ENCODE measurements at places on chromosomes 6 and 20. TPM values are rescaled to one million over a fixed set of nuclear protein-coding genes. Genes with fewer than 3 reads are reported as not detected.

Gene BANF2
- total RNA-seq: not detected

Gene UNC5CL
- total RNA-seq: 0.19 TPM

Gene FERMT1
- 25.5 TPM for total RNA-seq

Gene SLC22A16
- not detected for total RNA-seq

Gene MAP3K4
- 38.7 TPM for total RNA-seq

Gene ID1
- total RNA-seq: 38.4 TPM

Gene TULP4
- total RNA-seq: 64.2 TPM

Gene KCNQ2
- not detected for total RNA-seq

Gene FNDC11
- 3.9 TPM for total RNA-seq

Gene POM121L2
- total RNA-seq: not detected

Gene CDH26
- total RNA-seq: 0.71 TPM

- no peak for DNase-seq
Measured at GRCh38 chr20:50586531-50587232, 76.5 kb downstream of the PTPN1 start.

DNA sequence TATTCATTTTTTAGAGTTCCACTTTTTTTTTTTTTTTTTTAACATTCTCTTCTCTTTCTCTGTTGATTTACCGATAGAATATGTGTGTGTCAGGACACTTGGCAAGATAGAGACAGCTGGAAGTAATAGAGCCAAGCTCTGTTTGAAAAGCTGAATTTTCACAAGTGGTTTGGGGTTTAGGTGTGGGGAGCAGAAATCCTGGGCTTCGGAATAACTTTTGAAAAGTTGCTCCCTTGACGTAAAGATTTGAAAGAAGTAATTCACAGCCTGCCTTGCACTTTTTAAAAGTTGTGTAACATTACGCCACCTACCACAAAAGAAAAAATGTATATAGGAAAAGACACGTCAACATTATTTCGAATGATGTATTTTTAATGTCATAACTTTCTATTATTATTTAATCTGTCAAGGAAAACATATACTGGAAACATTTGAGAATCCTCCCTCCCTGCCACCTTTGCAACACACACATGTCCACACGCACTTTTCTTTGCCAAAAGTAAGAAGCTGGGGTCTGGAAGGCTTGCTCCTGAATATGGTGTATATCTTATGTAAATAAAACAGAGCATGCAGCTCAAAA lies 917.9 kb downstream of the KIF16B start:
- no peak for DNase-seq

- DNase-seq: peak; percentile 82
Measured at GRCh38 chr6:35736253-35736894, 458 bp upstream of the ARMC12 start.

DNA sequence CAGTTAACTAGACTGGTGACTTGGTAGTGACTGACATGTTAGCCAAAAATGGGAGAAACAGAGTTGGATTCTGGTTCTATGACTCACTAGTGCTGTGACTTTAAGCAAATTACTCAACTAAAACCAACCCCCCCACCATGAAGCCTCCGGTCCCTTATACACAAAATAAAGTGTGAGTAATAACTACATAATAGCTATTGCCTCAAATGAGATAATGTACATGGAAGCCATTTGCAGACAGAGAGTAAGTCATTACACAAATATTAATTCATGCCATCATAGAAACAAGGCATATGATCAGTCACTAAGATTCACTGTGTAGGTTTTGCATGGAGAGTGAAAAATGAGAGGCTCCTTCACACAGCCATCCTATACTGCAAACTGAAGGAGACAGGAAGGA lies 111.9 kb downstream of the HIVEP2 start:
- peak; percentile 86 for DNase-seq

DNA sequence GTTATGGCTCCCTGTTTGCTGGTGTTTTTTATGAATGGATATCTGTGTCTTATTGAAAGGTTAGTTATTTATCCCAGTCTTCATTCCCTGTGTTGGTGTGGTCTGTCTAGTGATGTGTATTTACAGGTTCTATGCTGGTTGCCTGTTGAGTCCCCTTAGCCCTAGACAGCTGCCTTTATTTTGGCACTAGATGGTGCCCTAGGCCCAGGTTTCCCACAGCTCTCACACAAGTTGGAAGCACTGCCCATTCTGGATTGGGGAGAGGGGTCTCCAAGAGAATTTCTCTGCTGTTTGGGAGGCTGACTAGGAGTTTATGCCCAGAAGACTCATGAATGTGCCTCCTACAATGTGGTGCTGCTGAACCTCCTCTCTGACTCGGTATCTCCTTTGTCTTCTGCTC lies 12.4 kb downstream of the GRM1 start:
- peak; percentile 66 for DNase-seq

- peak; percentile 40 for DNase-seq
Measured at GRCh38 chr20:1185790-1186334, 1.1 kb upstream of the TMEM74B start.

- DNase-seq: no peak
Measured at GRCh38 chr6:135627092-135627715, 129.7 kb upstream of the AHI1 start.

DNA sequence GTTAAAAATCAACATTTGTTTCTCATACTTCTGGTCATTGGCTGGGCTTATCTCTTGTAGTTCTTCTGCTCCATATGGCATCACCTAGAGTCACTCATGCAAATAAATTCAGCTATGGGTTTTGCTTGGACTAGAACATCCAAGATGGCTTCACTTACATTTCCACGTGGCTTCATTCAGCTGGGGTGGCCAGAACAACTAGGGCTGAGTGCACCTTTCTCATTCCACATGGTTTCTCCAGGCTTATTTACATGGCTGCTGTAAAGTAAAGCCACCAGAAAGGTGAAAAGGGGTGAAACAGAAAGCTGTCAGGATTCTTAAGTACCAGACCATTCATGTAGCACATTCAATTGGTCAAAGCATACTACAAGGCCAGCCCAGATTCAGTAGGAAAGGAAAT lies 151.1 kb upstream of the BMP2 start:
- DNase-seq: no peak

GRCh38 chr6:147260091-147260490 lies 55.9 kb downstream of the STXBP5 start:
- peak; percentile 56 for DNase-seq

DNA sequence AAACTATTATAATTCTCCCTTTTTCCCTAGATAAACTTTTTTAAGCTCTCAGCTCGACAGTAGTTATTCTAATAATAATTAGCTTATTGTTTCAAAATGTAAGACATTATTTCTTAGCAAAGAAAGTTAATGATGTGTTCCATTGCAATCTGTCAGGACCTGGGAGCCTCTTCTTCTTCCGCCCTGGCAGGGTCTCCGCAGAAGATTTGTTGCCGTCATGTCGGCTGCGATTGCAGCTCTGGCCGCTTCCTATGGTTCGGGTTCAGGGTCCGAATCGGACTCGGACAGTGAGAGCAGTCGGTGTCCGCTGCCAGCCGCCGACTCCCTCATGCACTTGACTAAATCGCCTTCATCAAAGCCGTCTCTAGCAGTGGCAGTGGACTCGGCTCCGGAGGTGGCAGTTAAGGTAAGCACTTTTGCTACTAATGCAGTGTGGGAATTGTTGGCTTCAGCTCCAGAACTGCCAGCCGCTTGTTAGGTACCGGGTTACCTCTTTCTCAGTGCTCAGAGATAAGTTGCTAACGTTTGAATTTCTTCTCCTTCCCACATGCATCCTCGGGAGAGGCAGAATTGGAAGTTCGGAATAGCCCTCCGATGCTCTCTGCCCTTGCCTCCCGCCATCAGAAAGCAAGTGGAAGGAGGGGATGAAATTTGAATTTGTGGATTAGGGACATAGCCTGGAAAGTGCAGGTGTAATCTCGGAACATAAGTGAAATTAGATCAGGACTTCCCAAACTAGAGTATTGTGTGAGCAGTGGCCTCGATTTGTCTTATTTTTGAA lies at the start of gene CDC40:
CDC40 (plus strand) TSS at position 200 of the 781 bp plus-strand sequence; CDS start at position 218, 18 bp downstream.
- DNase-seq: no peak

- DNase-seq: peak; percentile 93
Measured at GRCh38 chr20:10705801-10706459, 32.1 kb upstream of the JAG1 start.

DNA sequence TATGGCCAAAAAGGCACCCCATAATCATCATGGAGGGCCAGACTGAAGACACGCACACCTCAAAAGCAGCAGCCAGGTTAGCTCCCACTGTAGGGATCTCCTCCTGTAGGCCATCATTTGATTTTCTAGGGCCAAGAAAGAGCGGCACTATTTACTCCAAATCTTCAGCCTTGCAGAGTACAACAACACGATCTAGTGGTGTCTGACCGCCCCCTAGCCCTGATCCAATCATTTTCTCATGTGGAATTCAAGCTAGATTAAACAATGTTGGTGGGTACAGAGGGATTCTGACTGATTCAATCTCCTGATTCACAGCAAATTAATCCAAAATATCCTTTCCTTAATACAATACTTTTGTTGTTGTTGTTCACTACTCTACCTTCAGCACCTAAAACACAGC lies 12.5 kb downstream of the GNAS-AS1 start:
- no peak for DNase-seq

DNA sequence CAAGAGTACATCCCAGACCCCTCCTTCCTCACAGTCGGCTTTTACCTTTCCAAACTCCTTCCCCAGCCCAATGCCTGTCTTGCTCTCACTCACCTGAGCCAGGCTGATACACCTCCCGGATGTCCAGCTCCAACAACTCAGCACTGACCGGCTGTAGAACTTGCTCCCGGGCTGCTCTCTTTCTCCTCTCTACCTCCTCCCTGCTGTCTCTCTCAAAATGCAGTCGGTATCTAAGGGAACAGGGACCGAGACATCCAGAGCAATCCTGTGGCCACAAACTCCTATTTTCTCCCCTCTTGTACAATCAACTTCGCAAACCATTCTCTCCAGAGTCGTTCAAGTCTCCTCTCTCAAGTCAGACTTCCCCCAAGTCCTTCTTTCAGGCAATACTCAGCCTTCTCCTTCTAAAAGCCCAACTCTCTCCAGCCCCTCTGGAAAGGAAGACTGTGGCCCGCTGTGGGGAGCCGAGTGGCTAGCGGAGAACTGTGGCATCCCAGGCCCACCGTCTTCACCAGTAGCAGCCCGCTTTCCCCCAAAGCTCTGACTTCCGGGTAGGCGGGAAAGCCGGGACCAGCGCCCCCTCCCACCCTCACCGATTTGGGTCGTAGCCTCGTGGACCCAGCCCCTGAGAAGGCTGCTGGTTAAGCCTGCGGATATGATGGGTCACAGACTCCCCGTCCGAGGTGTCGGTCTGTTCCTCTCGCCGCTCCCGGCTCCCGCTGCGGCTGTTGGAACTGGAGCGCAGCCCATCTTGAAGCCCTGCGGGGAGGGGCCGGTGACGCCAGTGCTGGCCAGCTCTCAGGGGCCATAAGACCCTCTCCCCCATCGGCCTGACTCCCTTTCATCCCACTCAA lies 1.1 kb downstream of the GNL1 start:
- no peak for DNase-seq

DNA sequence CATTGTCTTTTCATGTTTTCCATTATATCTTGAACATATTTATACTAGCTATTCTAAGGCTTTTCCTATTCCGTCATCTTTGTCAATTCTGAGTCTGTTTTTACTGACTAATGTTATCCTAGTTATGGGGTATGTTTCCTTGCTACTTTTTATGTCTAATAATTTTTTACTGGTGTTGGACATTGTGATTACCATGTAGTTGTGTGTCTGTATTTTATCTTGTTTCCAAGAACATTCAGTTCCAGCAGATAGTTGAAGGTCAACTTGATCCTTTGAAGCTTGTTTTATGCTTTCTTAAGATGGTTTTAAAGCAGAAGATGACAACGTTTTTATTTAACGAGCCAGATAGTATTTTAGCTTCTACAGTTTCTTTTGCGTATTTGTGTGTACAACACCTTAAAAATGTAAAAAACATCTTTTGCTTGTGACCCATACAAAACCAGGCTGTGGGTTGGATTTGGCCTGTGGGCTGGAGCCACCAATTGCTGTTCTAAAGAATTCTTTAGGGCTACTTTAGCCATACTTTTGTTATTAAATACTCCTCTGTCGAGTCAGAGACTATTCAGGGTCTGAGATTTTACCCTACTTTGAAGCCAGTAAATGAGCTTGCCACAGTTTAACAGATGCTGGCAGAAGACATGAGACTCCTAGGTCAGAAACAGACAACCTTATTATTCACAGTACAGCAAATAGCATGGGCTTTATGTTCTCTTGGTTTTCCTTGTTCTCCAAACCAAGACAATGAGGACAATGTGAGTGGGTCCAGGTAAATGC lies 38.7 kb upstream of the REV3L start:
- no peak for DNase-seq

DNA sequence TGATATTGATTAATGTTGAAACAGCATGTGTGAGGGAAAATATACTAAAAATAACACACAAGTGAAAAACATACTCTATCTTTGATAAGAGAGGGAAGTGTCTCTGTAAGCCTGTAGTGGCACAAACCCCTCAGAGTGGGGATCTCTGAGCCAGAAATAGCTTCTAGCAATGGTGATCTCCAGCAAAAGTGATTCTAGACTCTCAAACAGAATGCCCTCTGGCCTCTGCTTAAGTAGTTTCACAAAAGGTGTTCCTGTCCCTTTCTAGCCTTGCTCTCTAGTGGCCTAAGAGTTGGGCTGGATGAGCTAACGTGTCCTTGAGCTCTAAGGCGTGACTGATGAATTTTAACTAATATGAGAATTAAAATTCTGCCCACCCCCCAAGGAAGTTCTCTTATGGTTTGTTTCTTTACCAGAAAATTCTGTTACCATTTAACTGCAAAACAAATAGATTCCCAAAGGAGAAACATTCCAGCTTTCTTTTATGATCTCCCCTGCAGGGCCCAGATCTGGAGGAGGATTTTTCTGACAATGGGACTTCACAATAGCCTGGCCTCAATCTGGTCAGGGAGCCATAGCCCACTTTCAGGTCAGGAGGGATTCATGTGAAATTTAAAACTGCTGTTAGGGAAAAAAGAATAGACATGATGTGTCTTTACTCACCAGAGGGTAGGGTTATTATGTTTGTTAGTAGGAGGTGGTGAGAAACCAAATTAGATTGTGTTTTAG lies 182.5 kb upstream of the LAMP5 start:
- DNase-seq: no peak

- DNase-seq: peak; percentile 33
Measured at GRCh38 chr20:9177278-9177677, 108.4 kb downstream of the PLCB4 start.

GRCh38 chr6:33807606-33808005 lies 3.8 kb upstream of the MLN start:
- DNase-seq: no peak

- no peak for DNase-seq
Measured at GRCh38 chr20:46709459-46710152, at the start of gene SLC2A10. SLC2A10 (plus strand) TSS chr20:46709649; CDS start chr20:46709737, 88 bp downstream.

DNA sequence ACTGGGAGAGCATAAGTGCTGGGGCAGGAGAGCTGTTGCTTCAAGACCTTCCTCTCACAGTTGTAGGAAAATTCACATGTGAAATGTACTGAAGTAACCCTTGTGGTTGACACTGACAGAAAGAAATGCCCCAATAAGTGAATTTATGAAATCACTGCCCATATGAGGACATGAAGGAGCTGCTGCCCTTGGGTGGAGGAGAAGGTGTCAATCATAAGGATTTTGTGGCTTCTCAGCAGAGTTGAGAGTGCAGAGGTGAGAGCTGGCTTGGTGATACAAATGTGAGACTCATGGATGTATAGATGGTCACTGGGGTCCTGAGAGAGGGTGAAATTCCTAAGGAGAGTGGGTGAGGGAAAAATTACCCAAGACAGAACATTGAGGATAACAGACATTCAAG lies 33.9 kb upstream of the CMTR1 start:
- DNase-seq: no peak
